ENCODE measurements at places on chromosomes 6 and 20. TPM values are rescaled to one million over a fixed set of nuclear protein-coding genes. Genes with fewer than 3 reads are reported as not detected.

DNA sequence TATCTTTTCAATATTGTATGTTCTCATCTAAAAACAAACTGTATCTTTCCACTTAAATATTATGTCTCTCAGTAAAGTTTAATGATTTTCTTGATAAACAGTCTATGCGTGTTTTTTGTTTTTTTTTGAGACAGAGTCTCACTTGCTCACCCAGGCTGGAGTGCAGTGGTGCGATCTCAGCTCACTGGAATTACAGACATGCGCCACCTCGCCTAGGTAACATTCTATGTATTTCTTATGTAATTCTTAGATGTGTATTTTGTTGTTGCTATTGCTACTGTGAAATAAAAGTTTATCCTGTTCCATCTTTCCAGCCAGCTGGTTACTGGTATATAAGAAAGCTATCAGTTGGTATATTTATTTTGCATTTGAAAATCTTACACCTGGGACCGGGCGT lies 29.4 kb downstream of the ABHD12 start:
- peak; percentile 61 for DNase-seq
- no peaks in the 10 kb centered on the region for H3K27me3 ChIP-seq
- peak overlapping the region; percentile 74 for H3K27ac ChIP-seq

GRCh38 chr6:3453413-3454272 lies 3.2 kb downstream of the SLC22A23 start:
- peak overlapping the region; percentile 73 for H3K4me3 ChIP-seq
- DNase-seq, result no peak
- H3K4me1 ChIP-seq, result peaks cover 19% of the 10 kb centered on the region
- no peak overlapping the region for H3K27ac ChIP-seq

DNA sequence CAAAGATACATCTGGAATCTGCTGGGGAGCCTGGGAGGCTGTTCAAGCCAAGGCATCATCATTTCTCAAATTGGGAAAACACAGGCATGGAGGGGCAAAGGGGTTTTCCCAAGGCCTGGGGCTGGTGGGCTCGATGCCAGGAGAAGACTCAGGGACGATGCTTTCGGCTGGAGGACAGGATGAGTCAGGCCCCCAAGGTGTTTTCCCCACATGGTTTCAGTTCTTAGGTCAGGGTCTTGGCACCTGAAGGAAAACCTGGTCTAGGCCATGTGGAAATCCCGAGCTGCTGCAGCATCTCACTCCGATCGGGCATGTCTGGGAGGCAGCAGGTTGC lies 348.1 kb downstream of the CDC5L start:
- no peak overlapping the region for H3K27ac ChIP-seq
- H3K36me3 ChIP-seq, result no peaks in the 10 kb centered on the region
- H3K27me3 ChIP-seq, result no peaks in the 10 kb centered on the region
- peaks cover 7% of the 10 kb centered on the region for H3K4me1 ChIP-seq
- DNase-seq, result peak; percentile 45

- H3K27ac ChIP-seq, result peak within 1 kb of the TSS; percentile 70
- peak; percentile 98 for DNase-seq
- peak within 1 kb of the TSS; percentile 66 for H3K4me3 ChIP-seq
- H3K4me1 ChIP-seq, result peaks cover 30% of the 10 kb centered on the region
- peaks cover 62% of the 10 kb centered on the region for H3K27me3 ChIP-seq
Observed at GRCh38 chr6:98834060-98835031, at the start of gene POU3F2. TSS of gene POU3F2 (plus strand) at chr6:98834574. CDS start at chr6:98834874, 300 bp downstream.

DNA sequence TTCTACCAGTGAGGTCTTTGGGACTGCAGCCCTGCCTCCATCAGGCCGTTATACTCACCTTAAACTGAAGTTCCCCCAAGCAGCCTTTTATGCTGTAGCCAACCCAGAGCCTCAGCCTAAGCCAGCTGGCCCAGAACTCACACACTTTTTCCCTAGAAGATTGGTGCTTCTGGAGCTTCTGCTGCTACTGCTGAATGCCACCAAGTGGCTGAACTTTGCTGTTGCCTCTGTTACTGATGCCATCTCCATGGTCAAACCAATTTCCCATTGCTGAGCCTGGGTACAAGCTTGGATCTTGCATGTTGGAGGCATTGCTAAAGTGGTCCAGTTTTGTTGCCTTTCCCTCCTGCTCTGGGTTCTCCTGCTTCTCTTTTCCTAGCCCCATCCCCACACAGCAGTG lies 15.0 kb upstream of the TBX18 start:
- no peaks in the 10 kb centered on the region for H3K36me3 ChIP-seq
- H3K27me3 ChIP-seq, result peaks cover 28% of the 10 kb centered on the region
- H3K27ac ChIP-seq, result no peak overlapping the region

GRCh38 chr6:170231293-170232185 lies 59.3 kb downstream of the DLL1 start:
- H3K36me3 ChIP-seq, result no peaks in the 10 kb centered on the region
- peaks cover 7% of the 10 kb centered on the region for H3K4me1 ChIP-seq
- no peak overlapping the region for H3K27ac ChIP-seq
- no peaks in the 10 kb centered on the region for H3K27me3 ChIP-seq

DNA sequence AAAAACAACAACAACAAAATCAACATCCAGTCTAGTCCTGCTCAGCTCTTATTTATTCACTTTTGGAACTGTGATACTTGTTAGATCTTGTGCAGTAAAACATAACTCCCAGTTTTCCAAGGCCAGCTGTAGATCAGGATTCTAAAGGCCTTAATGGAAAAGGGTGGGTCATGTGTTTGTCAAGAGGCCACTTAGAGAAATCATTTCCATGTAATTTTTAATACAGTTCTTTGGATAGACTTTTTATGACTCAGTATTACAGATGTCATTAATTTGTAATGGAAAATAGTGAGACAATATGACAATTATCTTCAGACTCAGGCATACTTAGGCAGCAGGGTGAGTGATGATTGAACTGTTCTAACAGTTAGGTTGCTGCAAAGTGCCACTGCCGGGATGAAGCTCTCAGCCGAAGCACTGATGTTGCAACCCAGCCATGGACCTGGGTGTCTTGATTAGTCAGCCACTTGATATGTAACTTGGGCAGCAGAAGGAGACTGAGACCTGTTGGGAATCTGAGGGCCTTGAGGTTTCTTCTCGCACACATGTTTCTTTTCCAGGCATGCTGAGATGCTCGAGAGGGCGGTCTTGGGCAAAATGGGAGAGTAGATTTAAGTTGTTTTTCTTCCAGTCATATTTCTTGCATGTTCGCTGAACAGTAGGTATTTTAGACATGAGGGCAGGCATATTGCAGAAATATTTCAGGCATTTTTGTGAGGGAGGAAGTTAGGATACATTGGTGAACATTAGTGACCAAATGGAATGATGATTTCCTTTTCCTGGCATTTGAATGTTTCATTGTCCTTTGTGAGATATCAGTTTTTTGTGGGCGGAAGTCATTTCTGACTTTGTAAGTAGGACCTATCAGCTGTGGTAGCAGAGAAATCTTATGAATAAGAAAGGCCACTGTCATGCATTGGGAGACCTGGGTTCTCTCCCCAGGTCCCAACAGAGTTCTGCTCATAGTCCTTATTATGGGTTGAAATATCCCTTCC lies 52.3 kb downstream of the SLX4IP start:
- peak; percentile 59 for DNase-seq
- H3K4me3 ChIP-seq, result no peak overlapping the region
- H3K36me3 ChIP-seq, result no peaks in the 10 kb centered on the region

DNA sequence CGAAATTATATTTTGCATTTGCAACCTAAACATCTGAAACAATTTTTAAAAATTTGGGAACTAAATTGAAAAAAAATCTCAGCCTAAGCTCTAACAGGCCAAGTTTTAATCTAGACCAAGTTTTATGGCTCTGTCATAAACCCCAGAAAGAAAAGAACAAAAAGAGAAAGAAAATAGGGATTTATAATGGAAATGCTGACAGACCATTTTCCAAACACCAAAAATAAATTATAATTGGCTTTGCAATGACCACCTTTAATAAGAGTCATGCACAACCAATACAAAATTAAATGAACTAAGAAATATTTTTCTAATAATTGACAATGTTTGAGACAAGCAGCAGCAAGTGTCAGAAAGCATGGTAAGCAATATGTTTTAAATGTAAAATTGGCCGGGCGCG lies 72.6 kb downstream of the WDR27 start:
- DNase-seq, result no peak
- H3K27ac ChIP-seq, result no peak overlapping the region
- no peaks in the 10 kb centered on the region for H3K4me1 ChIP-seq
- H3K36me3 ChIP-seq, result no peaks in the 10 kb centered on the region

DNA sequence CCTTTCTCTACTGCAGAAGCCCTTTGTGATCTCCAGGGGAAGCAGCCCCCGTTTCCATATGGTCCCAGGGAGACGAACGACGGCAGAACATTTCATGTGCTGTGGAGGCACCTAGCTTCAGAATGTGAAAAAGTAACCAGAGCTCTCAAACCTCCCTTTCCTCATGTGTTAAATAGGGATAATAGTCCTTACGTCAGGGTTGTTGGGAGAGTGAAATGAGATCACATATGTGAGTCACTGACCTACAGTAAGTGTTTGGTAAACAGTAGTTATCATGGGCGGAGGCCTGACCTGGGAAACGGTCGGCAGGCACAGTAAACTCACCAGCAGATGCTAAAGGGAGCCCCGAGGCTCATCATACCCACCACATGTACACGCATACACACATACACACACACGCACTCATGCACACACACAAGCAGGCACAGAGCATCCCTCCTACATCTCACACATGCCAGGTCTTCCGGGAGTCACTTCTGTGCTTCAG lies 89.7 kb downstream of the LY86 start:
- H3K4me1 ChIP-seq, result no peaks in the 10 kb centered on the region
- no peak overlapping the region for H3K4me3 ChIP-seq
- no peaks in the 10 kb centered on the region for H3K27me3 ChIP-seq
- no peak overlapping the region for H3K27ac ChIP-seq
- H3K36me3 ChIP-seq, result no peaks in the 10 kb centered on the region
- peak; percentile 42 for DNase-seq

DNA sequence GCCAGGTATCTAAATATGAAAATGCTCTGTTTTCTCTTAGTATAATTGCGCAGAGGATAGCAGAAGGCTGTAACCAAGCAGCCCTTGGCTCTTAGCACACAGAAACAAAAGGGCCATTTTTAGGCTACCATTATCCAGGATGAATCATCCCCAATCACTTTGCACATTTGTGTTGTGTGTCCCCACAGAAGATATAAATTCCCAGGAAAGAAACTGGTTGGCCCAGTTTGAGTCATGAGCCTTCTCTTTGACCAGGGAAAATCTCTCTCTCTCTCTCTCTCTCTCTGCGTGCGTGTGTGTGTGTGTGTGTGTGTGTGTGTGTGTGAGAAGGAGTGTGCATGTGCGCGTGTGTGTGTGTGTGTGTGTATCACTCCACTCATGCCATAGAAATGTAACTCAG lies 178.5 kb downstream of the FRK start:
- no peaks in the 10 kb centered on the region for H3K27me3 ChIP-seq
- no peak overlapping the region for H3K27ac ChIP-seq
- H3K4me3 ChIP-seq, result no peak overlapping the region
- H3K4me1 ChIP-seq, result no peaks in the 10 kb centered on the region
- no peaks in the 10 kb centered on the region for H3K36me3 ChIP-seq
- DNase-seq, result no peak

GRCh38 chr6:151702851-151703658 lies 104.4 kb upstream of the ESR1 start:
- H3K36me3 ChIP-seq, result no peaks in the 10 kb centered on the region
- no peak overlapping the region for H3K27ac ChIP-seq
- DNase-seq, result no peak
- H3K4me1 ChIP-seq, result no peaks in the 10 kb centered on the region

GRCh38 chr20:58609026-58609425 lies 42.1 kb upstream of the STX16 start:
- H3K36me3 ChIP-seq, result no peaks in the 10 kb centered on the region
- H3K4me3 ChIP-seq, result no peak overlapping the region
- peaks cover 2% of the 10 kb centered on the region for H3K27me3 ChIP-seq
- H3K4me1 ChIP-seq, result no peaks in the 10 kb centered on the region

GRCh38 chr20:63752411-63753101 lies 13.0 kb downstream of the SLC2A4RG start:
- H3K4me1 ChIP-seq, result no peaks in the 10 kb centered on the region
- H3K36me3 ChIP-seq, result no peaks in the 10 kb centered on the region
- H3K27me3 ChIP-seq, result no peaks in the 10 kb centered on the region
- DNase-seq, result no peak

GRCh38 chr6:20933057-20933788 lies 399.0 kb downstream of the CDKAL1 start:
- no peaks in the 10 kb centered on the region for H3K36me3 ChIP-seq
- no peak overlapping the region for H3K4me3 ChIP-seq
- no peaks in the 10 kb centered on the region for H3K27me3 ChIP-seq

GRCh38 chr6:131924881-131925474 lies 26.2 kb downstream of the CCN2 start:
- H3K27me3 ChIP-seq, result no peaks in the 10 kb centered on the region
- H3K4me3 ChIP-seq, result no peak overlapping the region
- no peak overlapping the region for H3K27ac ChIP-seq
- peaks cover 5% of the 10 kb centered on the region for H3K4me1 ChIP-seq
- peak; percentile 26 for DNase-seq
- H3K36me3 ChIP-seq, result no peaks in the 10 kb centered on the region

DNA sequence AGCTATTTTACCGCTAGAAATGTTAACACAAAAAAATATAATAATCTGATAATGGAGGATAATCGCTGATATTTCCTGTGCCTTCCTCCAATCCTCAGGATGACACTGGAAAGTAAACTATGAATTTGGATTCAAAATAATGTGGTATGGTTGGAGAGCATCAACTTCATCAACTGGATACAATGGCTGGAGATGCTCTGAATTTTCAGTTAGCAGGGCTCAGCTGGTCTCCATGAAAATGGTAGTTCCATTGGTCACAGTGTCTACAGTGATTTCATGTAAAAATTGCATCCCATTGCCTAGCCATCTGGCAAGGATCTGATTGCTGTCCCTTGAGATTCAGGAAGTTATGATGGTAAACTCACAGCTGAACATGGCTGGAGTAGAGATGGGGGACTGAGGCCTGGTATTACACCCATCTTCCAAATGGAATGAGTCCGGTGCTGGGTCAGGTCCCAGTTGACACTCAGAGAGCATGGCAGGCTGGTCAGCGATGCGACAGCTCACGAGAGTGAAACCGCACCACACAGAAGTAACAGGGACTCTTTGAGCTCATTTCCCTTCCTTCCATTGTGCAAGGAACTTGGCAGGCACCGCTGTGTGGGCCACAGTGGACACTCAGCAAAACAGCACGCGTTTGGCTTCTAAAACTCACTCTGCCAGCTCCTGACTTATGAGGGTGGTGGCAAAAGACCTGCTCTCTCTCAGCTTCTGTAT lies 142.4 kb upstream of the TNFAIP3 start:
- no peak overlapping the region for H3K27ac ChIP-seq
- no peaks in the 10 kb centered on the region for H3K27me3 ChIP-seq
- no peak overlapping the region for H3K4me3 ChIP-seq

GRCh38 chr20:57902473-57902872 lies 192.7 kb upstream of the PMEPA1 start:
- no peak overlapping the region for H3K27ac ChIP-seq
- H3K36me3 ChIP-seq, result no peaks in the 10 kb centered on the region
- peaks cover 15% of the 10 kb centered on the region for H3K4me1 ChIP-seq
- DNase-seq, result peak; percentile 86

- DNase-seq, result peak; percentile 85
- peak overlapping the region; percentile 19 for H3K27ac ChIP-seq
- peaks cover 6% of the 10 kb centered on the region for H3K4me1 ChIP-seq
- no peaks in the 10 kb centered on the region for H3K36me3 ChIP-seq
- H3K4me3 ChIP-seq, result no peak overlapping the region
- H3K27me3 ChIP-seq, result no peaks in the 10 kb centered on the region
Observed at GRCh38 chr20:6265204-6265904, 142.5 kb upstream of the FERMT1 start.

- no peaks in the 10 kb centered on the region for H3K36me3 ChIP-seq
- DNase-seq, result no peak
- no peak overlapping the region for H3K27ac ChIP-seq
- peaks cover 49% of the 10 kb centered on the region for H3K4me1 ChIP-seq
Observed at GRCh38 chr20:23149623-23150279, 63.6 kb upstream of the CD93 start.

Gene BCAS1
- total RNA-seq, result 0.31 TPM

Gene TRIM31
- not detected for total RNA-seq

Gene SYCP2L
- 6.4 TPM for total RNA-seq

Gene SFTA2
- not detected for total RNA-seq

Gene PARD6B
- 13.1 TPM for total RNA-seq

Gene QKI
- total RNA-seq, result 202 TPM

Gene DSE
- total RNA-seq, result 83.2 TPM

Gene GPR63
- total RNA-seq, result 1.6 TPM

All from astrocyte (in vitro differentiated cells and primary cell).